ENCODE measurements at places on chromosomes 12 and 14.

DNA sequence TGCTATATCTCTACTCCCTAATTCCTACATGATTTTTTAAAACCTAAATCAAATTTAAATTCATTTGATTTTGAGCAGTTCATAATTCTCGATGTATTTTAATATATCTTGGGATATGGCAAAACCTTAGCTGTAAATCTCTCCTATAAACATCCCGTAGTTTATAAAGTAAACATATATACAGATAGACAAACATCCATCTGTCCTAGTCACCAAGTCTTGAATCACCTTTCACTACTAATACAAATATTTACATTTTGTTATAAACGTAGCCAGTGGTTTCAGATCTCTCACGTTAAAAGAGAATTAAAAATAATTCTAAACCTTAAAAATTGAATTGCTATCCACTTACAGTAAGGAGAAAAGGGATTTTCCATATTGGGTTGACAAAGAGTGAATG, 107.0 kb downstream of the TSHR start:
- no peak for DNase-seq

- no peak for DNase-seq
Measured at GRCh38 chr12:65022960-65023359, 98.1 kb downstream of the WIF1 start.

DNA sequence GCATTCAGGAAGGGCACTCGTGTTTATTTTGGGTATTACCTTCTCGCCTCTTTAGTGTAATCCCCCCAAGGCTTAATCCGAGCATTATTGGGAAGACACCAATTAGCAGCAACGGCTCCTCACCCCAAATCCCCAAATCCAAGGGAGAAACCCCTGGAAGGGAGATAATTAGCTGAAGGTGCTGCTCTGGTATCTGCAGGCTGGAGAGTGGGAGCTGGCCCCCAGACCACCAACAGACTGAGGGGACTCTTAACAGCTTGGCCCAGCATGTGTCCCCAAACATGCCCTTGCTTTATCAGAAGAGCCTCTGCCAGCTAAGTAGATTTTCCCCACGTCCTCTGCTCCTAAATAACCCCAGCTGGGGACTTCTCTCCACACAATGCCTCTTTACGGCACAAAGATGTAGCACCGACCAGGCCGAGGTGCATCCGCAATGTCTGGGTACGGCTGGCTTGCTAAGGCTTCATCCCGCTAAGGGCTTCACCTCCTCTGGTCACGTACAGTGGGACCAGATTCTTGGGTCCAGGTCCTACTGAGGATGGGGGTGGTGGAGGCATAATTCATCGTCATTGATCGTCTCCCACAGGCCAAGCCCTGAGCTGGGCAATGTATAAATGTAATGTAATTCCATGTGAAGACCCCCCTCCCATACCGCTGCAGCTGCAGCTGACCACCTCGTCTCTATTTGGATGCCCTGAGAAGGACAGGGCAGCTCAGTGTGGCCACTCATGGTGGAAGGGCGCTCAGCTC, 123.7 kb upstream of the GSC start:
- no peak for DNase-seq

- DNase-seq: peak; percentile 30
Measured at GRCh38 chr12:80101126-80101525, 1.8 kb downstream of the OTOGL start.

GRCh38 chr14:101708853-101709532, 52.5 kb upstream of the PPP2R5C start:
- no peak for DNase-seq

DNA sequence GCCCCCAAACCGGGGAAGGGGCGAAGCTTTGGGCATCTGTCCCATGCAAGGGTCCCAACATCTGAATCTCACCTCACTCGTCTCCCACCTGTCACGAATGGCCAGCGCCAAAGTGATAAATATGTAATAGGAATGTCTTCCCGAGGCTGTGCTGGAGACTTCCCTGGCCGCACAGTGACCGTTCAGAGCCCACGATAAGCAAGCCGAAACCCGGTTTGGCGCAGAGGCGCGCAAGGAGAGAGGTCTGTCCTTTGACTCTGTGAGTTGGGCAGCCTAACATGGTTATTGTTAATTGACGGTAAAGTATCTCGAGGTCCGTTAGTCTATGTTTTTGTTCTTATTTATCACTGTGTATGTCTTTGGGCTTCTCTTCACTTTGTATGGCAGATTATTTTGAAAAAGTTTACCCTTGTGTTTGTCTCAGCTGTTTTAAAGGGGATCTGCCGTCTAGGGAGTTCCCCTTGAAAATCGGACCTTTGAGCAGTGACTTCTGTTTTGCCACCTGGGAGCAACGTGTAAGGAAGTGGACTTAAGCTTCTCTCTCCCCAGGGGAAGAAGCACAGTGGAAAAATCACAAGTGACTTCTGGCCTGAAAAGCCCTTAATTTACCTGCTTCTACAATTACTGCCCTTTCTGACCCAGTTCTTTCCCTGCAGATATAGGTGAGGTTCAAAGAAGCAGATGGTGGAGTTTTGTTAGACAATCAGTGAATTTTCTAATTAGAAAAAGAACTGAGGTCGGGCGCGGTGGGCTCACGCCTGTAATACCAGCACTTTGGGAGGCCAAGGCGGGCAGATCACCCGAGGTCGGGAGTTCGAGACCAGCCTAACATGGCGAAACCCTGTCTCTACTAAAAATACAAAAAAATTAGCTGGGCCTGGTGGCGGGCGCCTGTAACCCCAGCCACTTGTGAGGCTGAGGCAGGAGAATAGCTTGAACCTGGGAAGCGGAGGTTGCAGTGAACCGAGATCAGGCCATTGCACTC, 1.1 kb upstream of the TM9SF1 start:
- DNase-seq: peak; percentile 68

DNA sequence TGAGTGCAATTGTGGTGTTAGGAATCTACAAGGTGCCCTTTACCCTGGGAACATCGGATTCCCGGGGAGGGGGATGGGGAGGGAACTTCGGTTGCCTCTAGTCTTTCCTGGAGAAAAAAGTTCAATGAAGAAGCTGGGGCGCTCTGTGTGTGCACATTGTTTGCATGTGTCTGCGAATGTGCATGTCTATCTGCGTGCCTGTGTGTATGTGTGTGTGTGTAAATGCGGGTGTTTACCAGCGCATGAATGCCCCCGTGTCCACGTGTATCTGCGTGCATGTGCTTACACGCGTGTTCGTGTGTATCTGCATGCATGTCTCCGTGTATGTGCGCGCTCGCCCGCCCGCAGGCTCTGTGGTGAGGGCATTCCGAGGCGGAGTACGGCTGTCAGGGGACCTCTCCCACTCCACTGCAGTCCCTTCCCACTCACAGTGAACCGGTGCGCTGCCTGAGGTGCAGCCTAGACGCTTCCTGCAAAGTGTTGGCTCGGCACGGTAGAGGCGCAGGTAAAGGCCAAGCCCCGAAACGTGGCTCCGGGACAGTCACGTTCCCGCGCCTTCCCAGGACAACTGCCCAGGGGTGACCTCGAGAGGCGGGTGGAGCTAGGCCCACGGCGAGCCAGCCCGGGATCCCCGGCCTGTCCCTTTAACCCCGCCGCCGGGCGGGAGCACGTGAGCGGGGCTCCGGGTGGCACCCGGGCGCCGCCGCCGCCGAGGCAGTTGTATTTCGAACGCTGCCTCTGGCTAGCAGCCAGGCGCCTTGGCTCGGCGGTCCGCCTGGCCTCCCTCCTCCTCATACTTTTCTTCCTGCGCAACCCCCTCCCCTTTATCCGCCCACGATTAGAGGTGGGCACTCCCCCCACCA, 539 bp upstream of the HMGA2 start:
- peak; percentile 74 for DNase-seq

DNA sequence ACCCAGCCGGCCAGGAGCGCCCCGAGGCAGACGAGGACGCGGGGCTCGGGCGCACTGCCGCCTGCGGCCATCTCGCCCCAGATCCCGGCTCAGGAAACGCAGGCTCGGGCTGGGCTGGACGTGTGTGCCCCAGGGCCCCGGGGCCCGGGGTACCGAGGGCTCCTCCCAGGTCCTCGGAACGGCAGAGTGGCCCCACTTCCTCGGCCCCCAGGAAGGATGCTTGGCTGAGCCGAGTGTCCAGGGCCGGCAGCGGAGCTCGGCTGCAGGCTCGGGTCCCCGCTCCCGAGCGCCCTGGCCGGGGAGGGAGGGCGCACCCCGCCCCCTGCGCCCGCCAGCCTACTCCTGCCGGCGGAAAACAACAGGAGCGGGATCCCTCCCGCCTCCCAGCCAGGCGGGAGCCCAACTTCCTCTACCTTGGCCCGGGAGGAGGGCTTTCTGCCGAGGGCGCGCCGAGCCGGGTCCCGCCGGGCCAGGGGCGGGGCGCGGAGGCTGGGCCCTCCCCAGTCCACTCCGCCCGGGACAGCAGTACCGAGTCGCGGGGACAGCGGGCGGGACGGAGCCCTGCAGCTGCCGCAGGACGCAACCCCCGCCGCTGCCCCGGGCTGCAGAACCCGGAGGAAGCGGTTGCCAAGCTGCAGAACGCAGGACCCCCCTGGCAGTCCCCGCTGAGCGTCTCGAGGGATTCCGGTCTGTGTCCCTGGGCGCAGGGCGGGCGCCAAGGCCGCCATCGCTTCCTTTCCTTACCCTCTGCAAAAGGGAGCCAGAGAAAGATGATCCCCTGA, at the start of gene VSIG10:
Gene VSIG10 (minus strand): TSS at position 411 of the 782 bp plus-strand sequence. CDS start 340 bp downstream, at position 71.
- DNase-seq: peak; percentile 80

DNA sequence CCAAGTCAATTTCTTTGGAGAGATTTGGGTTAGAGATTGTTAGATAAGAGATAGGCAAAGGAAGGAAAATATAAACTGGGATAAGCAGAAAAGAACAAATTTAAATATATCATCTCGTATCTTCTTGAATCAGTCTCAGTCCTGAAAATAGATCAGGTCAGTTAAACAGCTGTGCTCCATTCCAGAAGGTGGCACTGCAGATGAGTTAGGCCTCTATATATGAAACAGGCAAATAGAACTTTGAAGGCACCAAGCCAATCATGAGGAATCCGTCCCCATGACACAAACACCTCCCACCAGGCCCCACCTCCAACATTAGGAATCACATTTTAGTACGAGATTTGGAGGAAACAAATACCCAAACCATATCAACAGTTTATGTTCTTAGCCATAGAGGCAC, 605.5 kb upstream of the USP15 start:
- DNase-seq: peak; percentile 23

- DNase-seq: no peak
Measured at GRCh38 chr12:86613311-86613710, 357.1 kb upstream of the MGAT4C start.

DNA sequence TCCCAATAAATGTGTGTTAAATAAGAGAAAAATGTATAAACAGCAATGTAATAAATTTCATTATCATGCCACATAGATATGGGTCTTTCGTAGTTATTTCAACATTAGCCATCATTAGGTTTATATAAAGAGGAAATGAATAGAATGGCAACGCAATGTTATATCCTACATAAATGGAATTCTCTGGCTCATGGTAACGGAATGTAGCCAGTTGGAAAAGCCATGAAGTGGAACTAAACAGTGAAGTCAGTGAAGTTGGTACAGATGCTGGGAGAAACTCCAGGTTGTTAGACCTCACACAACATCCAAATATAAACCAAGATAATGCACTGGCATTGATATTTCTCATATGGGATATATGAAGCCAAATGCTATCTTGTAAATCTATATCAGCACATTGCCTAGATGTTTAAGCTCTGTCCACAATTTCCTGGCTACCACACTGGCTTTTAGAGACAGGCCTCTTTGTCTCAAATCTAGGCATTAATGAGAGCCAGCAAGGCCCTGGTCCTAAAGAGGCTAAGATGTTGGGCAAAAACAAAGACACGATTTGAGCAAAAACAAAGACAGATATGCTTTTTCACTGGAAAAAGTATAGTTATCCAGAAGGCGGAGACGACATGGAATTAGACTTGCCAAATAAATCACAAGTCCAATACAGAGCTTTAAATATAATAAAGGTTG, 861.0 kb downstream of the RPS29 start:
- DNase-seq: no peak

DNA sequence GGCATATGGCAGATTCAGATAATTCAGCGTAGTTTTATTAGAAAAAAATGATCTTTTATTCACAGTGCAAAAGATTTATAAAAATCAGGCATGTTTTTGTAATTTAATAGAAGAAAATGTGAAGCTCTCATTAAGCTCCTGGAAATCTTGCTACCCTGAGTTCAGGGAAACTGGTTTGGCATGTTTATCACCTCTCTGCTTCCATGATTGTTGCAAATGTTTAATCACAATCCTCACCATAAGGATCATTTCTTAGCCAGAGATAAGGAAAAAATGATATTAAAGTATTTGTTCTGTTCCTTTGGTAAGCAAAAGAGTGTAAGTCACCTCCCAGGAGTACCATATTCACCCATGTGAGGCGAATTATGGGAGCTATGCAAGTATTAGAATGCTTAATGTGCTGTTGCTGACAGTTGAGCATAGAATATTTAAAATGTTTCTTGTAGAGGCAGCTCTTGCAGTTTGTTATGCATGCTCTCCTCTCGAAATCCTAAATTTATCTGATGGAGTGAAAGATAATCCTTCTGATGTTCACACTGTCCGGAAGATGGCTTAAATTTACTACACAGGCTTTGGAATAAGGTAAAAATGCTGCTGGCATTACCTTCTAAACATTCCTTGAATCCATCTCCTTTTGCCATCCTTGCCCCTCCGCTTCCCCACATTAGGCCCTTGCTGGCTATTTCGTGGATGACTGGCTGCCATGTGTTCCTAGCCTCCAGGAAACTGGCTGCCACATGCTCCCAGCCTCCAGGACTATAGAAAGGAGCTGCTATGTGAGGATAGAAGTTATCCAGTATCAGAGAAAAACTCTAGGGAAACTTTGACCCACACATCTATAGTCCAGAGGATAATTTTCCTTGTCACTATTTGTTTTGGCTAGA, 115.8 kb upstream of the CCDC198 start:
- no peak for DNase-seq

DNA sequence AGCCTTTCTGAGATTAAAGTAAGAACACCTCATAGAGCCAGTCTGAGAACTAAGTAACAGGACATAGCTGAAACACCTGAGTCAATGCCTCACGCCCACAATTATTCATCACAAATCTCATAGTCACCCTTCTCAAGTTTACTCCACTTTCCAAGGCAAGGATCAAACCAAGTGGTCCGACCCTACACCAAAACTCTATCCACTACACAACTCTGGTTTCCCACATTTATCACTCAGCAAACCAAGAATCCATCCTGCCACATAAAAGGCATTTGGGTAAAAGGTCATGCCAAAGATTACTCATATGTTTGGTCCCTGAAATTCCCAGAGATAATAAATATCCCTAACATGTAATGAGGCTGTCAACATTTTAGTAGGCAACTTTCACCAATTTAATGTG, 144.1 kb downstream of the RPAP3 start:
- DNase-seq: no peak

- no peak for DNase-seq
Measured at GRCh38 chr12:47930634-47931033, 25.8 kb upstream of the VDR start.
